Hematopoietic multipotent progenitor cell (in vitro differentiated cells): ENCODE measurements at places on chromosomes 3 and 15. TPM values are rescaled to one million over a fixed set of nuclear protein-coding genes. Genes with fewer than 3 reads are reported as not detected.

DNA sequence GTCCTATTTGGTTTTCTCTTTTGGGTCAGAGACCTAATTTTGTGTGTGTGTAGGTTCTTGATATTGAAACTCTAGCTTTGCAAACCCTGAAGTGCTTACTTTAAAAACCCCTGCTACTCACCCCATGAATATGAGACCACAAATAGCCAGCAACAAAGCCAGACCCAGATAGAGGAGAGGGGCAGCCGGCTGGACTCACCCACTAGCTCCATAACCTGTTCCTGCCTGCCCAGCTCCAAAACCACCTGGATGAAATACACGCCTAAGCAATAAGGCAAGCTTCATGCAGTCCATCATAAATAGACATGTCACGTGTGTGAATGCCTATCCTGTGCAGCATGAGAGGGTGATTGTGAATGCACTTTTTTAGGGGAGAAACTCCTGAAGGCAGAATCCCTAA lies 3.7 kb upstream of the TXNRD3 start:
- DNase-seq = no peak

DNA sequence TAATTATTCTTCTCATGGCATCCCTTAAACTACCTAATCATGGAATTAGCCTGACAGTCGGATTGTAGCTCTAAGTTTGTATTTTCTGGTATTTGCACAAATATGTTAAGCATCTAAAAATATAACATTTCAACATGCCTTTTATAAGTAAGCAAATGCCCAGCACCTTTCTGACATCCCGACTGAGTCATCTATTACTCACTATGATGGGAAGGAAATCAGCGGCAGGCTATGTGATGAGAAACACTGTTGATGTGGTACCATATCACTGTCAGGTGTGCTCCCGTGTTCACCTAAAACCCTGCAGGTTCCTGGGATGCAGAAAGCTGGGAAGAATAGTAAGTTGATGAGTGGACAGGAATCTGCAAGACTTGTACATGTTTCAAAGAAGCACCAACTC lies 367.8 kb upstream of the IL12A start:
- no peak for DNase-seq

- no peak for DNase-seq
Observed at GRCh38 chr3:152232679-152233078, 36.0 kb upstream of the MBNL1 start.

- DNase-seq = no peak
Observed at GRCh38 chr3:120092474-120092873, 1.8 kb downstream of the GSK3B start.

- peak; percentile 38 for DNase-seq
Observed at GRCh38 chr3:151538456-151539393, 77.9 kb upstream of the IGSF10 start.

DNA sequence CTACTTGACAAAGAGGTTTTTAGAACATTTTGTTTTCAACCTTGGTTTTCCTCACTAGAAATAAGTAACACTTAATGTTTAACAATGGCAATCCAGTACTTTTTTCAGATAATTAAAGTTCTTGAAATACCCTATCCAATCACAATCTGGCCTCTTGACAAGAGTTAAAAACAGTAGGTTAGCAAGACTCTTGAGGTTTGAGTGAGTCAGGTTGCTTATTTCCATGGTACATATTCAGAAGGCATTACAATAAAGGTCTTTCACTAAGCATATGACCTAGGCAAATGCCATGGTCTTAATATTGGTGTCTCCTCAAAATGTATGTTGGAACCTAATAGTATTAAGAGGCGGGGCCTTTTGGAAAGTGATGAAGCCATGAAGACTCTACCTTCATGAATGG lies 5.6 kb downstream of the SUCNR1 start:
- DNase-seq = no peak

- DNase-seq = no peak
Observed at GRCh38 chr15:48413304-48413703, 82.1 kb downstream of the DUT start.

- DNase-seq = no peak
Observed at GRCh38 chr3:126897943-126898342, 85.0 kb upstream of the PLXNA1 start.

STRIT1 gene
- total RNA-seq = not detected

ADGRG7 gene
- total RNA-seq = not detected

CHSY1 gene
- 23.4 TPM for total RNA-seq
